ENCODE measurements at places on chromosomes 12 and 14. TPM values are rescaled to one million over a fixed set of nuclear protein-coding genes. Genes with fewer than 3 reads are reported as not detected.
A peak's percentile ranks its signal among the peaks of the same experiment; 100 is the strongest.

DNA sequence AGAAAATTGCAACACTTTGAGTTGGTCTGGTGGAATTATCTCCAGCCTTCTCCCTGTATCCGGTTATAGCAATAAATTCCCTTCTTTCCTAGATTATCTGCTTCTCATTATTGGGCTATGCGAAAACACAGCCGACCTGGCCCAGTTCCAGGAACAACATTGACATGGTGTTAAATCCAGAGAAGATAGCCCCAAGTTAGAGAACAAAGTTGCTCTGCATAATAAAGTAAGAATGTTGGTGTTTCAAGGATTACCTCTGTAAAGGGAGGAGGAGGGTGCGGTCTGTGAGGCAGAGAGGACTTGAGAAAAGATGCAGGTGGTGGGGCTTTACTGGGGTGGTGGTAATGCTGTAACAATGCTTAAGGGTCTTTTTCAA, 12.1 kb downstream of the TCL1A start:
- DNase-seq, result no peak

The GRIN2B gene
- total RNA-seq, result 0.03 TPM

The CMAS gene
- total RNA-seq, result 35.7 TPM

The ENDOU gene
- 0.89 TPM for total RNA-seq

DNA sequence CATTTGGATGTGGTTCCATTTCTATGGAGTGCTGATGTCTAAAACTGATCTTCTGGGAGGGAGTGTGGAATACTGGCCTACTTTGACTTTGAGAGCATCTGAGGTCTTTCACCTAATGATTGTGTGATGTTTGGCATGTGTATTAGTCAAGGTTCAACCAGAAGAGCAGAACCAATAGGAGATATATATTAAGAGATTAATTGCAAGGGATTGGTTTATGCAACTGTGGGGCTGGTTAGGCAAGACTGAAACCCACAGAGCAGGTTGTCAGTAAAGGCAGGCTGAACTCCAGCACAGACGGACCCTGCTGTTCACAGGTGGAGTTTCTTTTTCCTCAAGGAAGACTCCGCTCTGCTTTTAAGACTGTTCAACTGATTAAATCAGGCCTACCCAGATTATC, 11.6 kb downstream of the BMAL2 start:
- no peak for DNase-seq

GRCh38 chr14:55302367-55303124, 31.3 kb downstream of the FBXO34 start:
- no peak for DNase-seq

DNA sequence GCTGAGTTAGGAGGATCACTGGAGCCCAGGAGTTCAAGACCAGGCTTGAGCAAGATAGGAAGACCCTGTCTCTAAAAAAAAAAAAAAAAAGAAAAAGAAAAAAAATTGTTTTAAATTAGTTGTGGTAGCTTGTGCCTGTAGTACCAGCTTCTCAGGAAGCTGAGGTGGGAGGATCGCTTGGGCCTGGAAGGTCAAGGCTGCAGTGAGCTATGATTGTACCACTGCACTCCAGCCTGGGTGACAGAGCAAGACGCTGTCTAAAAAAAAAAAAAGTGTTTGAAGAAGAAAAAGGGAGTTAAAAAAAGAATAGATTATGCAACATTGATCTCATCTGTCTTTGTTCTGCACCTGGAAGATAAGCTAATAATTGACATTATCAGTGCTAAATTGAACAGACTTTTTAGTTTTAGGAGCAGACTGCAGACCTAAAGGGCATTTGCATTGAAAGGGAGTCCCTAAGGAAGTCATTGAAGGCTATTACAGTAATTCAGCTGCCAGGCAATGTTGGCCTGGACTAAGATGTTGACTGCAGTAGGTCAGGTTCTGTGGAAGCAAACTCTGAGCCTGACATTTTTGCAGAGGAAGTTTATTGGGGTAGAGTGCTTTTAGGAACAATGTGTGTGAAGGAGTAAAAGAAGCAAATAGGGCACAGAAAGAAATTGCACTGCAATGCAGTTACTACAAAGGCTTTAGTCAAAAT, 215.8 kb downstream of the PCNX1 start:
- DNase-seq, result no peak

The ACOT4 gene
- total RNA-seq, result 4.7 TPM

- no peak for DNase-seq
Observed at GRCh38 chr14:32022938-32023466, 54.1 kb upstream of the ARHGAP5 start.

- no peak for DNase-seq
Observed at GRCh38 chr14:96096639-96097610, 57.8 kb downstream of the C14orf132 start.

DNA sequence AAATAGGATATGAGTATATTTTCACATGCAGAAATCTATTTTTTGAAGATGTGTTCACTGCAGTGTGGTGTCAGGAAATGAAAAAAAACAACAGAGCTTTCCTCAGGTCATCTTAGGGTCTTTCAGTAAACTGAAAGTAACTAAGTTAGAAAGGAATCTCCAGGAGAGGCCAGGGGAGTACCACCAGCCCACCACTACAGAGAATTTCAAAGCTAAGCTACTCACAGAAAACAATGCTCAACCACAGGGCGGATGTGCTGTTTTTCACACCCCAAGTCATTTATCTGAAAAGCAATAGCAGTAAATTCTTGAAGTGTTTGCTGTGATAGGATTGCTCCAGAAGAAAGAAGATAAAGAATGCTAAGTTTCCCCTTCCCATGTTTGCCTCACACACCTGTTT, 79.0 kb downstream of the IFNG start:
- DNase-seq, result no peak

The PRR4 gene
- total RNA-seq, result 7.3 TPM

The CHGA gene
- not detected for total RNA-seq

DNA sequence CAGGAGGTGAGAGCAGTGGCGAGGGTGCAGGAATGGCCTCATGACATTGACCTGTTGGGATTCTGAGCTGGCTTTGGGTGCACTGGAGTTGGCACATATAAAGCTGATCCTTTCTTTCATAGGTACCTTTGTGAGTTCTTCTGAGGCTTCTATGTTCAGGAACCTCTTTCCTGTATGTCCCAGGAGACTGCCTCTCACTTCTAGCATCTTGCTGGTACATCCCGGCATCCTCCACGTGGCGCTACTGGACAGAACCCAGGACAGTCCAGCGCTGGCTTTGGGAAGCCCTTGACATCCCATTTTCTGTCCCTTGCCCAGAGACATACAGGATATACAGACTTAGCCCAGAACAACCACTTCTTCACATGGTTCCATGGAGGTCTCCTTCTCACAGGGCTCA, 44.4 kb upstream of the BATF start:
- no peak for DNase-seq

The DEPDC4 gene
- total RNA-seq, result 1.4 TPM

The NR1H4 gene
- 7.0 TPM for total RNA-seq

The MIPOL1 gene
- 30.8 TPM for total RNA-seq

- no peak for DNase-seq
Observed at GRCh38 chr14:95889236-95889979, 12.8 kb downstream of the TUNAR start.

The CLEC6A gene
- not detected for total RNA-seq

DNA sequence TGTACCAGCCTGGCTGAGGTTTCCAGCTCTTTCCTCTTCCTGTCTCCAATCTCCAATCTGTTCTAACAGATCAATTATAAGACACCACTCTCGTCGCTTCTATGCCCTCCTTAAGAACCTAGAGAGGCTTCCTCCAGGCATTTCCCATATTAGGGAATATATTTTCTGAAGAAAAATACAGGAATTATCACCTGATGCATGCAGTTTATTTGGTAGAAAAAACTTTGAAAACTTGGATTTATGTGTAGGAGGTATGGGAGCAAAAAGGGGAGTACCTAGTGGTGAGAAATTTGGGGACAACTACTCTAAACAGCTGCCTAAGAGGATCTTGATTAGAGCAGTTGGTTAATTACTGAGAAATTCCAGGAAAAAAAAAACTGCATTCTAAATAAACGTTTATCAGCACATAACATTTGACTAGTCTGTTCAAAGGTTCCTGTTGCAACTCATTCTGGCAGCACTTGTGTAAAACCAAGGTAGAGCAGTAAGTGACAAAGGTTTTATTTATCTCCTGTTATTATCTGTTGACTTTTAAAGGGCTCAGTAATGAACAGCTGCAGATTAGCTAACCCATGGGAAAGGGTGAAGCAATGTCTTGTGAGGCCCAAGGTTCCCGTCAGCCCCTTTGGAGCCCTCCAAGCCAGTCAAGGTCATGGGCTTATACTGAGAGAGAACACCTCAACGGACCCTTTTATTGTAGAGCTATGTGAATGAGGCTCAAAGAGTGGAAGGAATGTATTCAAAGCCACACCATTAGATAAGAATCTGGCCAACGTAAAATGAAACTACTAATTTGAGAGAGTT, 36.4 kb upstream of the NR1H4 start:
- no peak for DNase-seq

The RASSF3 gene
- total RNA-seq, result 42.6 TPM

The IL23A gene
- total RNA-seq, result 0.49 TPM

DNA sequence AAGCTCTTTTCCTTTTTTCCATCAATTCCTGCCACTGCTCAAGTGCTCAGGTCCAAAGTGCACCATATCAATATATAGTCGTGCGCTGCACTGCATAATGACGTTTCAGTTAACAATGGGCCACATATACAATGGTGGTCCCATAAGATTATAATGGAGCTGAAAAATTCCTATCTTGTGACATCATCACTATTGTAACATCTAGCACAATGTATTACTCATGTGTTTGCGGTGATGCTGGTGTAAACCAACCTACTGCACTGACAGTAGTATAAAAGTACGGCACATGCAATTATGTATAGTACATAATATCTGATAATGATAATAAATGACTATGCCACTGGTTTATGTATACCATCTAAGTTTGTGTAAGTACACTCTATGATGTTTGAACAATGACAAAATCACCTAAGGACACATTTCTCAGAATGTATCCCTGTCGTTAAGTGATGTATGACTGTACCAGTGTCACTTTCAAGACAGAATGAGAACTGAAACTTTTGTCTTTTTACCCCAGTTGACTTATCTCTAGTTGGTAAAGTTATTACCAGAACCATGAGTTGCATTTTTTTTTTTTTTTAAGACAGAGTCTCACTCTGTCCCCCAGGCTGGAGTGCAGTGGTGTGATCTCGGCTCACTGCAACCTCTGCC, 53.7 kb upstream of the INSM2 start:
- DNase-seq, result no peak

DNA sequence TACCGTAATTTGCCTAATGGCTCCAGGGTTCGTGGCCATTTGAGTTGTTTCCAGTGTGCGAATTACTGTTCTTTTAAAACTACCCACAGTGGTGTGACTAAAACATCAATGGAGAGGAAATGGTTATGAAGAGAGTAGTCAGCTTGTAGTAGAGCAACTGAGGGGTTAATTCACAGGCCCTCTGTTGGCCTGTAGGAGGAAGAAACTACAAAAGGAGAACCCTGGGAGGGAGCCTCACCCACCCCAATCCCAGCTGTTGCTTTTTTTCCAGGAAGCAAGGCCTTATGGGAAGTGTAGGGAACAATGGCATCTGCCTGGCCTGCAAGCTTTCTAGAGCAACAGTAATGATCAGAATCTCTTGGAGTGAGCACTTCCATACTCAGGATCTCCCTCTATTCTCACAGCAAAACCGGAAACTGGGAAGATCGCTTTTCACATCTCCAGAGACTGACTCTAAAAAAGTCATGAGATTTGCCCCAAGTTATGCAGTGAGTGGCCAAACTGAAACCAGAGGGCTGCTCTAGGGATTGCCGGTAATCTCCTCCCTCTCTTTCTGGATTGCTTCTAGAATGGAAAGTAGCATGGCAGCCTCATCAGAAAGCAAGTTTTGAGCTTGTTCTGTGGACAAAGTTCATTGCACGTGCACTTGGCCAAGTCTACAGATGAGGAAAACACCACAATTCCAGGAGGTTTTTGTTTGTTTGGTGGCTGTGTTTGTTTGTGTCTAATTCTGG, 125.3 kb upstream of the PWP1 start:
- DNase-seq, result no peak

The MYF5 gene
- not detected for total RNA-seq

- DNase-seq, result peak; percentile 53
Observed at GRCh38 chr12:67650388-67651131, 2.0 kb downstream of the DYRK2 start.

The DPY19L2 gene
- total RNA-seq, result 28.9 TPM

DNA sequence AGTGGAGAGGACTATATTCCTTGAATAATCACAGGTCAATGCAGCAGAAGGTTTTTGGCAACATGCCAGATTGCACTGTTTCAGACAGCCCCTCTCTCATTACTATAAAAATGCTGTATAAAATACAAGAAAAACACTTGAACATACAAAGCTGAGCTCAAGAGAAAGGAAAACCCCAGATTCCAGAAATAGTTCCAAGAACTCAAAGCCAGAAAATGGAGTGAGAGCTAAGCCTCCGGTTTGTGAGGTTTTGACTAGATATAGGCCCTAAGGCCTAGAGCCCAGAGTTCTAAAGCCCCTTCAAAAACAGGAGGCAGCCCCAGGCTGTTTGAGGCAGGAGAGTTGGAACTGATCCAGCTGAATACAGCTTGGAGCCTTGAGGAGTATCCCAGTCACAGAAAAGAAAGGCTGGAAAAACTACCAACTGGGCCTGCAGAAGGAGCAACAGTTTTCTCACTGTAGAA, 29.4 kb upstream of the ACTN1 start:
- DNase-seq, result no peak

DNA sequence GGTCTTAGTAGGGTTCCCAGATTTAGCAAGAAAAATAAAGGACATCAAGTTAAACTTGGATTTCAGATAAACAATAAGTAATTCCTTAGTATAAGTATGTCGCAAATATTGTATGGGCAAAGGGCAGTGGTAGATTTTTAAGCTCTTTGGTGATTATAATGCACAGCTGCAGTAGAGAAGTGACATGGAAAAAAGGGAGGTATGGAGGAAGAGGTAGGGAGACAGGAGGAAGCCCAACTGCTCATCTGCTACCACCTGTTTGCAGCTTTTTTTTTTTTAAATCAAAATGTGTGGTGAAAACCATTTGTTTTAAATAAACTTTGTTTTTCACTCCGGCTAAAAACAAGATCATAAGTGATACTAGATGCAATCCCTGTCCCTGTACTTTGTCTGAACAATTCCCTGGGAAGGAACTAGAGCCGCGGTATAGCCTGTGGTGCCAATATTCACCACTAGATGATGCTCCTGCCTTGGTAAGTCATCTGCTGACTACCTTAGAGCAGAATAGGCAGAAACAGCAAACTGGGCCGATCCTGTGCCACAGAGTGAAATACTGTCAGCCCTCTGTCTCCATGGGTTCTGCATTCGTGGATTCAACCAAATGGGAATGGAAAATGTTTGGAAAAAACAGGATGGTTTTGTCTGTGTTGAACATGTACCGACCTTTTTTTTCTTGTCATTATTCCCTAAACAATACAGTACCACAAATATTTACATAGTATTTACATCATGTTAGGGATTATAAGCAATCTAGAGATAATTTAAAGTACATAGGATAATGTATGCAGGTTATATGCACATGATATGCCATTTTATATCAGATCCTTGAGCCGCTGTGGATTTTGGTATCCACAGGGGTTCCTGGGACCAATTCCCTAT, 62.4 kb upstream of the PLBD1 start:
- peak; percentile 78 for DNase-seq

The CARMIL3 gene
- 1.3 TPM for total RNA-seq

GRCh38 chr14:89351516-89352404, 65.3 kb downstream of the FOXN3 start:
- no peak for DNase-seq
